Body of pancreas (tissue), 4 donors: ENCODE measurements at places on chromosomes 11 and 22. TPM values are rescaled to one million over a fixed set of nuclear protein-coding genes. Genes with fewer than 3 reads are reported as not detected.

- peaks cover 2% of the 10 kb centered on the region for H3K36me3 ChIP-seq
- peaks cover 16% of the 10 kb centered on the region for H3K4me1 ChIP-seq
- H3K27ac ChIP-seq, result no peak overlapping the region
- H3K27me3 ChIP-seq, result no peaks in the 10 kb centered on the region
- DNase-seq, result no peak
Observed at GRCh38 chr11:126331286-126331685, 24.2 kb upstream of the ST3GAL4 start.

GRCh38 chr11:87213444-87213843 is 175.7 kb downstream of the TMEM135 start:
- H3K4me1 ChIP-seq, result no peaks in the 10 kb centered on the region
- no peak overlapping the region for H3K27ac ChIP-seq
- no peaks in the 10 kb centered on the region for H3K27me3 ChIP-seq
- DNase-seq, result no peak
- H3K4me3 ChIP-seq, result no peak overlapping the region
- H3K36me3 ChIP-seq, result no peaks in the 10 kb centered on the region

DNA sequence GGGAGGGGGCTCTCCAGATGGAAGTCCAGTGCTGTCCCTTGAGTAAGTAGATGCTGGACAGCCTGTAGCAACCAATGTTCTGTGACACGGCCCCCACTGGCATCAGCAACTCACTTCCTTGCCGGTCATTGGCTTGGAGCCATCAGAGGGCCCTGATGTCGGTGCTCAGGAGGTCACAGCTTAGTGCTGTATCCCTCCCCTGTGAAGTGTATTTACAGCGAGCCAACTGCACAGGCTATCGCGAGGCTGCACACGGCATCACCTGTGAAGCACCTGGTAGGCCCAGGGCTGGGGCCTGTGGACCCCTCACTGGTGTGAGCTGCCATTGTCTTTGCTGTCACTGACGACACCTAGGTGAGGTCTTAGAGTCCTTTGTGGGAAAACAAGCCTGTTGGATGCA is 13.4 kb upstream of the ACR start:
- H3K36me3 ChIP-seq, result no peaks in the 10 kb centered on the region
- peaks cover 11% of the 10 kb centered on the region for H3K4me1 ChIP-seq
- H3K27ac ChIP-seq, result no peak overlapping the region
- DNase-seq, result no peak

DNA sequence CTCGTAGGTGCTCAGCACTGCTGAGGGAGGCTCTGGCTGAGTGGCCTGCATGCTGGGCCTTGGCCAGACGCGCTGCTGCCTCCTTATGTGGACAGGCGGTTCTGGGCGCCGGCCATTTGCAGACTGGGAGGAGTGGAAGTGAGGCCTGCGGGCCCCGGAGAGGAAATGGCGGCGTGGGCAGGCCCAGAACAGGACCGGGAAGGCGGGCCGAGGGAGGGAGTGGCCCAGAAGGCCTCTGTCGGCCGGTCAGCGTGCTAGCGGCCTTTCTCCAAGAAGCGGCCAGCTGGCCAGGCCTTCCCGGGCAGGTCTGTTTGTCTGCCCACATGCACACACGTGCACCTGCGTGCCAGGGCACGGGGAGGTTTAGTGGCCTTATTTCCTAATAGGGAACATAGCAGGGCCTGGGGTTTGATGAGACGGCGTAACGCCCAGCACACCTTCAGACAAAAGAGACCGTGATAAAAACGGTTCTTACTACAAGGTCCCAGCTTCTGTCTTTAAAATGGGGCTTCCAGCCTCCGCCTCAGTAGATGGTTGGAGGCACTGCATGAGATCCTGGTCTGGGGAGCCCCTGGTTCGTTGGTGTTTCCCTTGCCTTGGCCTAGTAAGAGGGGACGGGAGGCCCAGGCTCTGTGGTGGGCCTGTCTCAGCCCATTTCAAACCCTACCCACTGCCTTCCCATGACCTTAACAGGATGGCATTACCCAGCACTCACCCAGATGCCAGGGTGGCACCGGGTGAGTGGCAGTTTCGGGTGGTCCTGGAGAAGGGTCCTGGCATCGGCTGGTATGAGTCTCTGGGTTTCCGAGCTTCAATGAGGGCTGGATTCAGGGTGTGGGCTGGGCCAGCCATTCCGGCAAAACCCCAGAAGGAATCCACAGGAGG is 65.1 kb upstream of the PPARA start:
- H3K27ac ChIP-seq, result peak overlapping the region; percentile 89
- DNase-seq, result peak; percentile 94
- H3K36me3 ChIP-seq, result no peaks in the 10 kb centered on the region
- H3K27me3 ChIP-seq, result no peaks in the 10 kb centered on the region
- H3K4me1 ChIP-seq, result peaks cover 97% of the 10 kb centered on the region

Gene CLCF1
- 2.3 TPM for total RNA-seq

Gene OR2AG1
- total RNA-seq, result not detected
